ENCODE measurements at places on chromosomes 7 and 10.

- DNase-seq = no peak
These were observed 57.4 kb downstream of the ATE1 start for GRCh38 chr10:121870413-121870812.

GRCh38 chr7:114865564-114865963 lies 56.3 kb upstream of the MDFIC start:
- DNase-seq = no peak

- DNase-seq = peak; percentile 68
These were observed 4.6 kb upstream of the HMX2 start for GRCh38 chr10:123143162-123143824.

GRCh38 chr7:27300421-27300820 lies 57.8 kb downstream of the EVX1 start:
- no peak for DNase-seq

DNA sequence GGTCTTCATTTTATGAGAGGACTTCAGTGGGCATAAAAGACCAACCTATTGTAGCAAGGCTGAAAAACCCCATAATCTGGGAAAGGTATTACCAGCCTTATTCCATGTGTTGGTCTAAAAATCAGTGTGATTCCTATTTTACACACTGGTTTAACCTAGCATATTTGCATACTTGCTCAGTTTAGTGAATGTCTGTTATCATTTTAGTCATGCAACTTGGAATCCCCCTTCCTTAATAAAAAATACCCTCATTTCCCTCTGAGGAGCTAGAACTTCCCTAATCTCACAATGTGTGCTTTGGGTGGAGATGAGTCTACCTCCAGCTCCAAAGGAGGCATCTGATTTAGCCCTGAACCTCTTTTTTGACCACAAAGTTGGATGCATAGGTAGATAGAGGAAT lies 312.8 kb upstream of the SORCS1 start:
- no peak for DNase-seq

- DNase-seq = no peak
These were observed 21.8 kb upstream of the MRC1 start for GRCh38 chr10:17787087-17787961.

DNA sequence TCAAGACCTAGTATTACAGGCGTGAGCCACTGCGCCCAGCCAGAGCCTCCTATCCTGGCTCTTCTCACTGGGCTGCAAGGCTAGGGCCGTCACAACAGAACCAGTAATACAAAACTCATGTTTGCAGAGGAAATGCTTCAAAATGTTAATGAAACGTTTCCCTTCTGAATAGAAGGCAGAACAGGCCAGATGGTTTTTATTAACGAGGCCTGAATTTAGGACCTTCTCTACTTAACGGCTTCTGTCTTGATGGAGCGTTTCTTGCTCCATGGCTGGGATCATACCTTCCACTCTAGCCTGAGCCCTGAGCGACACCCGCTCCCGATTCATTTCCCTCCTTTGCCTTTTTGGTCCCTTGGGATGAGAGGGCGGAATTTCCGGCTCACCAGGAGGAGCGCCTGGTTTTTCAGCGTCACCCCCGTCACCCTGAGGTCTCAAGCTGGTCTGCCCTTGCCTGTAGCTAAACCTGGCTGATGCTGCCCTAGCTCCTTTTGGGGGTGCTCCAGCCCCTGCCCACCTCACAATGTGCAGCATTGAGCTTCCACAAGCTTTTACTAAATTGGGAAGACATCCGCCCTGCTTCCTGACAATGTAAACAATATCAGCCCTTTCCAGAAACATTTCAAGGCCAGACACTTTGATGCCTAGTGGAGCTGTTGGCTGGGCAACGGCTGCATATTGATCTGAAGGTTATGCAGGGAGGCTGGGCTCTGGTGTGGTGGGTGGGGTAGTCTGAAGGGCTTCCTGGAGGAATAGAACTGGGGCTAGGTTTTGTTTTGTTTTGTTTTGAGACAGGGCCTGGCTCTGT lies 5.2 kb downstream of the CLIP2 start:
- no peak for DNase-seq

DNA sequence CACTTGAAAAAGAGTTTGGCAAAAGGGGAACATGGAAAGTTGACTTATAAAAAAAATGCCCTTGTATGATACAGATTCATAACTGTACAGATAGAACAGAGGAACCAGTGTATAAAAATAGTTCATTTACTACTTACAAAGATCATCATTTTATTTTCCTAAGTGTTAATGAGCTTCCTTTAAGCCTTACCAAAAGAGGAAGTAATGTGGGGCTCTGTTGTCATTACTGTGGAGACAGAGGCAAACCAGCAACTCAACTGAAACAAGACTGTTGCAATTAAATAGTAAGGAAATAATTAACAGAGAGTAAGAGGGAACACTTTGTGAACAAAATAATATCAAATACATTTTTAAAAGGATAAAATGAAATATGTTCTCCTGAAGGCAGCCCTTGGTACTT lies 526.2 kb upstream of the ADARB2 start:
- no peak for DNase-seq

DNA sequence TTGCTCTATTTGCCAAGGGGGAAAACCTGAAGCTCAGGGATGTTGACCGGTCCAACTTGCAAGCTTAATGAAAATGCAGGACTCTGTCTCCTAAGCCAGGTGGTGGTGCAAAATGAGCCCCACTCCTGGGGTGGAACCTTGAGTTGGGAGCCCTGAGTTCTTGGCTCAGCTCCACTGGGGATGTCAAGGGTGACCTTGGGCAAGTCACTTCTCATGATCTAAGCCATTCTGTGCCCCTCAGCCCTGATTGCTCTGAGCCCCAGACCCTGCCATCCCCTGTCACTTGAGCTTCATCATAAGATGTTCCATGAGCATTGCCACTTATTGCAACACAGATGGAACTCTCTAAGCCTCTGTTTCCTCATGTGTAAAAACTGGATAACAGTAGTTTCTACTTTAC lies 33.9 kb downstream of the MYL10 start:
- no peak for DNase-seq

DNA sequence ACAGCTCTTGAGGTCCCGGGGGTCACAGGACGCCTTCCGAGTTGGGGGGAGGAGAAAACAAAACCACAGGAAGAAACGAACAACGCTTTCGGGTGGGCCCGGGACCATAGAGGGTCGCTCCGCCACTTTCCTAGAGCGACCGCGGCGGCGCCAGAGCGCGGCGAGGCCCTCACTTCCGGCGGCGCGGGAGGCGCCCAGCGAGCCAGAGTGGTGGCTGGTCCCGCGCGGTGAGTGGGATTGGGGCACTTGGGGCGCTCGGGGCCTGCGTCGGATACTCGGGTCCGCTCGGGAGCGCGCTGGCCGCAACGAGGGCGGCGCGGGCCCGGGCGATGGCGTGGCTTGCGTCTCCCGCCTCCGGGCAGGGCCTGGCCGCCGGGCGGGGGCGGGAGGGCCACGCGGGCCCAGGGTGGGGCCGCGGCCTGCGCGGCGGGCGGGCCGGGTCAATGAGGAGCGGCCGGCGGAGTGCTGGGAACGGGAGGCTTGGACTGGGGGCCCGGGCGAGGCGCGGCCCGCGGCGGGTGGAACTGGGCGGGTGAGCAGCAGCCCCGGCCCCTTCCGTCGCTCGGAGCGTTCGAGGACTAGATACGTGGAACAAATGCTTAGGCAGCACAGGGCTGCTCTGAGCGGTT lies at the start of gene ZNF22:
Gene ZNF22, plus strand, starts transcription at position 172 of the 629 bp plus-strand sequence. CDS start 2,446 bp downstream, outside the sequence.
- no peak for DNase-seq

DNA sequence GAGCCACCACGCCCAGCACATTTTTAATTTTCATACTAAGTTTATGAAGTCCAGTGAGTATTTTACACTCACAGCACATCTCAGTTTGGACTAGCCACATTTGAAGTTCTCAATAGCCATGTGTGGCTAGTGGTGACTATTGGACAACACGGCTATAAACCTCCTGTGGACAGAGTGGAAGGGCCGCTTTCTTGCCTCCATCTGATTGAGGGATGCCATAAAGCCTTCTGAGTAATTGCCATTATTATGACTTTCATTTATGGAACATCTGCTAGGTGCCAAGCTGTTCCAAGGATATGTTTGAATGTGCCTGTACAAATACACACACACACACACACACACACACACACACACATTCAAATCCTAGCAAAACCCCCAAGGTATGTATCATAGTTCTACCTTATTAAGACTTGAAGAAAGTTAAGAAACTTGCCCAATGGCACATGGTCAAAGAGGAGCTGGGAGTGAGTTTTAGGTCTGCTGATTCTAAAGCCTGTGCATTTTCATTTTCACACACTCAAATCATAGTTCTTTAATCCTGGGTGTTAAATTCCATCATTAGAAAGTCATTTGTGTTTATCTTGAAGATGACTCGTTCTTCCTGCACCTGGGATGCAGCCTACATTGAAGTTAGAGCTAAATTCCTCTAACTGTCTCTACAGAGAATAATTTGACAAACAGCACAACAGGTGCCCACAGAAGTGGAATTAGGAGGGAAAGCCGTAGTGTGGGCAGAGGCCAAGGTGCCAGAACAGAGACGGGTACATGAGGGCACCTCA lies 143.3 kb downstream of the PKD1L1 start:
- DNase-seq = no peak

DNA sequence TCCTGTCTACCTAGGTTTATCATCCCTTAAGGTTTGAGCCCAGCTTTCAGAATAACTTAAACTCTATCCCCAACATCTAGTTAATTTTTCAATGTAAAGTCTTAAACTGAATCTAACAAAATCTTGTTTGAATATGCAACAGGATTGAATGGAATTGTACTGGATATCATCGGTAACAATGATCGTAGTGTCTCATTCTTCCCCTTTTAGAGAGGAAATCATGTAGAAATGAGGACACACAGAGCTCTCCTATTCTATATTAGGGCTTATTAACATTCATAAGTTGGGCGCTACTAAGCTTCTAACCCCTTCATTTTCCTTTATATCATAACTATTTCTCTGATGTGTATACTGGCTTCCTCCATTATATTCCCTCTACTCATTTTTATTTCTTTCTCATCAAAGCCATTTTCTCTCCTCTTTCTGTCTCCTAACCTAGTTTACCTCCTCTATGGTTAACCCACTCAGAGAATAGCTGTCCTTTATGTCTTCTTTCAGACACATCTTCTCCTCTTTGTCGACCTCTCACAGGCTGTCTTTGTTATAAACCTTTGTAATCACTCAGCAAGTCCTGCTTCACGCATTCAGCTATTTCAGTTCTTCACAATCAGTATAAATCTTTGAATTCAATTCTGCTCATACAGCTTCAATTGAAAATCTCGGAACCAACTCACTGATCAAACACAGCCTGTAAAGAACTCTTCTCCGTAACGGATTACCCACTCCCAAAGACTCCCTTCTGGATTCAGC lies 1019.0 kb upstream of the C7orf33 start:
- no peak for DNase-seq

- no peak for DNase-seq
These were observed 2.3 kb downstream of the CLEC2L start for GRCh38 chr7:139525750-139526149.

DNA sequence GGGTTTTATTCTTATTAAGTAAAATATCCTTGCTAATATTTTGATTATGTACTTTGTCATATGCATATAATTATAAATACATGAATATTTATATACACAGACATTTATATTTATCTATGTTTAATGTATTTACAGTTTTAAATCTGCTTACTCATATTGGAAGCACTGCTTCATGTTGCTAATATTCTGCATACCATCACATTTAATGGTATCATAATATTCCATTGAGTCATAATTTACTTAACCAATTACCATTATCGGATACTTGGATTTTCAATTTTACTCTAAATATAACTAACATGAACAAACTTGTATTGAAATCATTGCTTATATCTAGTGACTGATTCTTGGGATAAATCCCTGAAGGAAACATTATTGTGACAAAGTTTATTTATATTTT lies 155.2 kb downstream of the MBL2 start:
- DNase-seq = no peak

DNA sequence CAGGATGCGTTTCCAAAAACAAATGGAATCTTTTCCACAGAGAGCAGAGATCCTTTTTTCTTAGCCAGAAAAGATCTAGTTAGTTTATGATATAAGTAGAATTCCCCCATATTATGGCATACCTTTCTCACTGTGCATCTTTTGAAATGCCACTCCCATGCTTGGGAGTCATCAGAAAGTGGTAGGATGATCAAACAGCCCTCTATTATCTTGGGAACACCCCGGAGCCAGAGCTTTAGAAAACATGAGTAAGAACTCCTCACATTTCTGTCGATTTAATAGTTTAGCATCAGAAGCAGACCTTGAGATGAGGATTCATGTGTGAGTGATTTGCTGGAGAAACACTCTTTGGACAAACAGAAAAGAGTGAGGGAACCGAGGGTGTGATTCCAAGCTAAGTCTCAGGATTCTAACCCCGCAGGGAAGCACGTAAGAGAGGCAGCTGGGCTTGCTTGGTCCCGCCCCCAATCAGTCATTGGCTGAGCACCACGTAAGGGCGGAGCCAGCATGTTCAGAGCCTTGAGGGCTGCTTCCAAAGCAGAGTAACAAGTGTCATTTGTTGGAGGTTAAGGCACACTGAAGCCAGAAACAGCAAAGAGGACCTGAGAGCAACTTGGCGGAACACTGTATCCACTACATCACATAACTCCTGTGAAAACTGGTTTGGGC lies 43.7 kb upstream of the NXPH1 start:
- no peak for DNase-seq

GRCh38 chr7:101299511-101300464 lies 21.8 kb downstream of the IFT22 start:
- no peak for DNase-seq

DNA sequence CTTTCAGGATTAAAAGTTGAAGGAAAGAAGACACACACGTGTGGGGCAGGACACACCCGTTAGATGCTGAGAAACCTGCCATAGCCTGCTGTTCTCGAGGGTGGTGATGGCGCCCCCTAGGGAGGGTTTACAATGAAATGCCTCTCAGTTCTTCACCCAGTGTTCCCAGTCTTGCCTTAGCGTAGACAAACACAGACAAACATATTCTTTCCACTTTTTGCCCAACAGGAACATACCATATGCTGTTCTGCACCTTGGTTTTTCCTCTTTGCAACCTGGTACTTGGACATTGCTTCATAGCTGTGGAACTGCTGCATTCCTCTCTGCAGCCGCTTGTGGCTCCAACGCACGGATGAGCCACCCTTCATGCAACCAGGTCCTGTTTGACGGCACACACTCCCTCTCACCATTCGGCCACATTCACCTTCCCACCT lies 23.3 kb upstream of the HSPA12A start:
- DNase-seq = no peak
